Nucleus accumbens (tissue), 56 donors: ENCODE measurements at places on chromosomes 7 and 10.

- no peak for DNase-seq
Observed at GRCh38 chr7:117338020-117338419, 15.2 kb upstream of the WNT2 start.

- no peak for DNase-seq
Observed at GRCh38 chr10:4947635-4948596, 15.3 kb upstream of the AKR1C1 start.

- no peak for DNase-seq
Observed at GRCh38 chr7:30585675-30586074, 9.0 kb upstream of the GARS1 start.

DNA sequence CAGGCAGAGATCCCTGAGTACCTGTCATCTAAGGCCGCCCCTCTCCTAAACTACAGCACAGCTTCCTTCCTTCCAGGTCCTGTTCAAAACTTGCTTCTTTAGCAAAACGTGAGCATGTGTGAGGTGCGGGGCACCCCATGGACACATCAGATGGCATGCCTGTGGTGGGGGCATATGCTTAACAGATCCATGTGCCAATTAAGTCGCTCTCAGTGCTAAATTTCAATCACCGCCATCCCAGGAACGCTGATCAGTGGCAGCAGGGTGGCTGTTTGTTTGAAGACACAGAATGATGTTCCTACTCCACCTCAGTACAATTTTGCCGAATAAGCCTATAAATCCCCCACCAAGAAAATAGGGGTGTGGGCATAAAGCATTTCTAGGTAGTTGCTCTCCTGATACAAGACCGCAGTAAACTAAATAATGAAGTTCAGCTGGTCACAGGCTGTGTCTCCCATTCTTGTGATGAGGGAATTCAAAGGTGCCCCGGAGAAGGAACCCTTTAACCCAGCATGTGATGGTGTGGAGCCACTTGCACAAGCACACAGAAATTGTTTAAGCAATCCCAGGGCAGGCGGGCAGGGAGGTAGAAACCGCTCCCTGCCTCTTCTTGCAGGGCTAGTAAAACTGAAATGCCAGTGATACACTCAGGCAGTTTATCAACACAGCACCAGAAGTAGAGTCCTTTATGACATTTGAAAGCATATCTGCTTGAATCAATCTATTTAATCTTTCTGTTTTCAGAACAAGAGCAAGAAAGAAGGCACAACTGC lies 205.7 kb downstream of the SORCS1 start:
- DNase-seq, result no peak

- no peak for DNase-seq
Observed at GRCh38 chr7:92589056-92589455, 1.1 kb downstream of the FAM133B start.

DNA sequence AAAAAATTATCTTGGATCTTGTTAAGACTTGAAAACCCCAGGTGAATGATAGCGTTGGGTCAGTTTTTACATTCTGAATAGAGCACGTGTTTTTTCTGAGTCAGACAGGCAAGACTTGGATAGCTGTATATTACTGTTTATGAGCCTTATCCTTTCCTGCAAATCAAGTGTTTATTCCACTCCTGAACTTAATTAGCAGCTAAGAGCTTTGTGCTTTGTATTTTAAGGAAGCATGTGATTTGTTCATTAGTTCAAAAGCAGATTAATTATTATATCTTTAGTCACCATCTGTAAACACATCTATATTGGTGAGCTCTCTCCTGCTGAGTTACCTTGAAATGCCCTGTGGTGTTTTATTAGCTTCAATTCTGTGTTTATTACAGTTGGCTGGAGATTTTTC lies 98.6 kb upstream of the PRPS1L1 start:
- DNase-seq, result no peak

DNA sequence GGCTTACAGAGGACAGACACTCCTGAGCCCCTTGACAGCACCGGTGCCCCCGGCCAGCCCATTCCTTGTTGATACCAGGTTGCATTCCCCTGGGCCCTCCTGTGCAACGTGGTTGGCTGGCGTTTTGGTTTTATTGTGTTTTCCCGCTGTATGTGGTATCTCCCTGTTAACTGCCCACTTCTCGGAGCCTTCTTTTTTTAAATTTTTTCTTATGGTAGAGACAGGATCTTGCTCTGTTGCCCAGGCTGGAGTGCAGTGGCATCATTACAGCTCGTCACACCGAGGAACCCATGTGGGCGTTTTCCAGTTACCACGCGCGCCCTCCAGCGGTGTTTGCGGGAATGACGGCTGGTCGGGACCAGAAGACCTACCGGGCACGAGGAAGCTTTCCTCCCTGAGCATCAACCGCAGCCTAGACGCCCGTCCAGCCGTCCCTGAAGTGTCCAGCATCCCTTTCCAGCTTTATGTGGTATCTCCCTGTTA lies 16.9 kb upstream of the ZFAND2A start:
- DNase-seq, result peak; percentile 11

DNA sequence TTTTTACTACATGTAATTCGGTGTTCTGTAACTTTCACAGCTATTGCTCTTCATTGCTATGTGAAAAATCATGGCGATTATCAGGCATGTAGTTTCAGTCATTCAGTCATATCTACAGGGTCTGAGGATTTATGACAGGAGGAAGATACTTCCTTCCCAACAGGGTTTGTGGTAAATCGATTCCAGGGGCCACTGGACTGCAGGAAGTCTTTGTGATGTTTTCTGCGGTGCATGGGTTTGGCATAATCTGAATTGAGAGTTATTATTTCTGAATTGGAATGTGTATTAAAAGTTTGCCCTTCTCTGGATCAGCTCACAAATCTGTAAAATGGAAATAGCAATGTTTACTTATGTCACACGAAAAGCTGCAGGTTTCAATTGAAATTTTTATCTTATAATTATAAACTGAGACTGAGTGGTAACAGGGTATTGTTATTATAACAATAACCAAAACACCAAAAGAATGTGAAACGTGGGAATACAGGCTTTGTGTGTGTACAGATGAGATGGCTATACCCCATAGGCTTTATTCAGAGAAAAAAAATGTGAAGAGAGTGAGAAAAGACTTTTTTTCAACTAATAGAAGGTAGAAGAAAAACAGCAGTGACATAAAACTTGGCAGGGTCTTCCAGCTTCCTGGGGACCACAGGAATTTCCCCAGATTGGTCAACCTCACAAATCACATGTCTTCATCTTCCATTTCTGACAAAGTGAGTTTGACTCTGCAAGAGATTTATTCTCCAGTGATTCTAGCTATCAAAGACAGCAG lies 307.7 kb upstream of the NFE2L3 start:
- no peak for DNase-seq

GRCh38 chr10:4708123-4708759 lies 117.8 kb upstream of the AKR1E2 start:
- no peak for DNase-seq

DNA sequence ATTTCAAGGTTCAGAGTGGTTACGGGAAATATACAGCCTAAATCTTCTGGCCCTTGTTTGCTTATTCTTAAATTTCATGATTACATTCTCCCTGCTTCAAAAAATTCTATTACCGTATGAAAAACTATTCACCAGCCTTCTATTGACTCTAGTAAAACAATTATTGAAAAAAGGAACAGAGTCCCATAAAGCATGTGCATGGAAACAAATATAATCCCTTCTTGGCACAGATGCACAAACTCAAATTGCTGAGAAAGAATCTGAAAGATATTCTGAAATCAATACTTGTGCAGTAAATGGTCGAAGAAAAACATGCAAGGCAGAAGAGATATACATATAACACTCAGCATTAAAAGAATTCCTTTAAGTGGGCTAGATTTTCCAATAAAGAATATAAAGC lies 83.6 kb downstream of the LRRN3 start:
- DNase-seq, result no peak

DNA sequence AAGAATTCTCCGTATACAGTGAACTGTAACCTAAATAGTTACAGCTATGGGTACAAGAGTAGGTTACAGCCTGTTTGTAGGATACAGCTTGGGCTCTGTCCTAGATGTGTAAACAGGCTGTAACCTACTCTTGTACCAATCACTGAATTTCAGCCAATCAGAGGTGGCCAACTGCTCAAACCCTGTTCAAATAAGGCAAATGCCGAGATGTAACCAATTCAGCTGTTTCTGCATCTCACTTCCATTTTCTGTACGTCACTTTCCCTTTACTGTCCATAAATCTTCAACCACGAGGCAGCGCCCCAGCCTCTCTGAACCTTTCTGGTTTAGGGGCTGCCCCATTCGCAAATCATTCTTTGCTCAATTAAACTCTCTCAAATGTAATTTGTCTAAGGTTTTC lies 8.3 kb upstream of the MMP21 start:
- no peak for DNase-seq
